ENCODE measurements at places on chromosomes 6 and 20.

DNA sequence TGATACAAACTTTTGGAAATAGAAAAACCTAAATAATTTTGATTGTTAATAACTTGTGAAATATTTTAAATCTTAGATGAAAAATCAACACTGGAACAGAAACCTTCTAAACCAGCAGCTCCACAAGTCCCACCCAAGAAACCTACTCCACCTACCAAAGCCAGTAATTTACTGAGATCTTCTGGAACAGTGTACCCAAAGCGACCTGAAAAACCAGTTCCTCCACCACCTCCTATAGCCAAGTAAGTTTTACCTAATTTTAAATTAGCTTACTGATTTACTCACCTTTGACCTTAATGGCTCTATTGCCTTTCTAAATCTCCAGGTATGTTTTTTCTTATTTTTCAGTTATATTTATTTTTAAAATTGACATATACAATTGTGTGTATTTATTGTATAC is 102.6 kb upstream of the ADGRF4 start:
- no peak for DNase-seq

DNA sequence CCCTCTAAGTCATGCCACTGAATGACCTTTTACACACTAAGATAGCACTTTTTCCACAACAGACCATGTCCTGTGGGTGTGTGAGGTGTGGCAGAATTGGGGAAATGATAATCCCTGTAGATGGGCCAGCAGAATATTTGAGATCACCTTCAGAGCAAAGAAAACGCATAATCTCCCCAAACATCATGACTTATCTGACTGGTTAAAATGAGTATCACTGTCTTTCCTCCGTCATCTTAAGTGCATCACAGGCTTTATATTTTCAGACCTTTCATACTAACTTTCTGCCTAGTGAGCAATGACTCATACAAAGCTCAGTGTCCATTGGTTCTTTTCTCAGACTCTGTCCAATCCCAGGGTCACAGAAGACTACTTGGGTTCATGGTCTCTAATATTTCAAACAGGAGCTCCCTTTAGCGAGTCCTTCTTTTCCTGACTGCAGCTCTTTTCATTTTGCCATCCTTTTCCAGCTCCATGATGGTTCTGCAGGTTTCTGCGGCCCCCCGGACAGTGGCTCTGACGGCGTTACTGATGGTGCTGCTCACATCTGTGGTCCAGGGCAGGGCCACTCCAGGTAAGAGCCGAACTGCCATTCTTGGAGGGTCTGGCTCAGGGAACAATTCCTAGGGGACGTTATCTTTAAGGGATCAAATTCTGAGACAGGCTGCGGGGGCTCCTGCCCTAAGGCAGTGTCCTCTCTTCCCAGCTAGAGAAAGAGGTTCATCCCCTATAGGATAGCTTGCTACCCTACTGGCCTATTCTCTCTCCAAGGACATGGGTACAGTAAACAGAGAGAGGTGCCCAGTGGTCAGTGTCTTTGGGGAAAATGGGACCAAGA is at the start of gene HLA-DPB1:
TSS of gene HLA-DPB1 (plus strand) at position 423 of the 838 bp plus-strand sequence. CDS start at position 475, 52 bp downstream.
- DNase-seq = peak; percentile 47

DNA sequence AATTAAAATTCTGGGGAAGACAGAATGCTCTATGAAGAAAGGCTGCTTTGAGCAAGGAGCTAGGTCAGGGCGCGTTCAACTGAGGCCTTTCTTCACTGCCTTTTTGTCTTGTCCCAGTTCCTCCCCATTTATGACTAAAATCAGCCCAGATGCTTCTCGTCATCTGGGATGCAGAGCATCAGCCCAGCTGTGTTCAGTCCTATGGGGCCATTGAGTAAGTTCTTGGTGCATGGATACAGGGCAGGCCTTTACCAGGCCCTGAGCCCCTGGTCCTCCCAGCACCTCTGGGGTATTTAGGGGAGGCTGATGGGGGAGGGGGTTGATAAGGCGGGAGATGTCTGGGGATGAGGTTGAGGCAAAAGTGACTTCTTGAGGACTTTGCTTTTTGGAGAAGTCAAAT is 55.7 kb downstream of the PTPN1 start:
- DNase-seq = no peak

DNA sequence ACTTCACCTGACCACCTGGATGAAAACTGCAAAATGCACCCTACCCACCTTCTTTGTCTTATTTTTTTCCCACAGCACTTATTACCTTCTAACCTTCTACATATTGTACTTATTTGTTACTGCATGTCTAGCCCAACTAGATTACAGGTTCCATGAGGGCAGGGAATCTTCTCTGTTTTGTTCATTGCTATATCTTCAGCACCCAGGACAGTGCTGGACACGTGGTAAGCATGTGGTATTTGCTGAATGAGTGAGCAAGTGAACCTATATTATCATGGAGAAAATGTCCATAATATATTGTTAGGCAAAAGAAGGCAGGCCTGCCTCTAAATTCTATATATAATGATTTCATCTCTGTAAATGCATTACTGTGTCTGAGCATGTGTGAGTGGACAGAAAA is 107.0 kb downstream of the TRERF1 start:
- no peak for DNase-seq

DNA sequence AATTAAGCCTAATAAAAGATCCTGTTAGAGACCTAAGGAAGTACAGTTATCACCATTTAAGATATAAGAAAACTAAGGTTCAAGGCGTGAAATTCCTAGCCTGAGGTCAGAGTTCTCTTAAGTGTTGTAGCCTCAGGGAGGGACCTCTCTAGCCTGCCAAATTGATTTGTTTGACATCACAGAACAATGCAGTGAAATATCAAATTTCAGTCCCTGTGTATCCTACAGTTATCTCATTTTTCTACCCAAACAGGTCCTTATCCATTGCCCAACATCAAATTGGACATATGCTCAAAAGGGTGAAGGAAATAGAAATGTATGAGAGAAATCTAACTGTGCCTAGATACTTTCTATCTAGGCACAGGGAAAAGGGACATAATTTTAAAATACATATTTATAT is 63.0 kb downstream of the NCOA7 start:
- DNase-seq = no peak

DNA sequence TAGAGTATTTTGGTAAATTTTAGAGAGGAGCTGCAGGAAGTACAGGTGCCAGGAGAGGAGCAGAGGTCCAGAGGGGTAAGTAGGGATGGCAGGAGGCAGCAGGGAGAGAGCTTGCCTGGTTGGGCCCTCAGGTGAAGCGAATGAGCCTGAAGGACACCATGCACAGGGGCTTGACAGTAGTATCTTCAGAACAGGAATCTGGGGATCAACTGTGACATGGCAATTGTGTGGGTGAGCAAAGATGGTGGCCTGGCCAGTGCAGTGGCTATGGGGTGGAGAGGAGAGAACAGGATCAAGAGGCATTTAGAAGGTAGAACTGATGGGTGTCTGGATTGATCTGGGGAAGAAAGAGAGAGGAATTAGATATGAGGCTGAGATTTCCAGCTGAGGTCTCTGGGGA is 68.7 kb upstream of the RNF24 start:
- DNase-seq = no peak

GRCh38 chr20:1094751-1095150 is 23.7 kb upstream of the PSMF1 start:
- no peak for DNase-seq

- peak; percentile 40 for DNase-seq
These were observed 12.1 kb downstream of the LGSN start for GRCh38 chr6:63307581-63308246.

GRCh38 chr6:54020334-54020733 is 90.9 kb upstream of the MLIP start:
- no peak for DNase-seq

DNA sequence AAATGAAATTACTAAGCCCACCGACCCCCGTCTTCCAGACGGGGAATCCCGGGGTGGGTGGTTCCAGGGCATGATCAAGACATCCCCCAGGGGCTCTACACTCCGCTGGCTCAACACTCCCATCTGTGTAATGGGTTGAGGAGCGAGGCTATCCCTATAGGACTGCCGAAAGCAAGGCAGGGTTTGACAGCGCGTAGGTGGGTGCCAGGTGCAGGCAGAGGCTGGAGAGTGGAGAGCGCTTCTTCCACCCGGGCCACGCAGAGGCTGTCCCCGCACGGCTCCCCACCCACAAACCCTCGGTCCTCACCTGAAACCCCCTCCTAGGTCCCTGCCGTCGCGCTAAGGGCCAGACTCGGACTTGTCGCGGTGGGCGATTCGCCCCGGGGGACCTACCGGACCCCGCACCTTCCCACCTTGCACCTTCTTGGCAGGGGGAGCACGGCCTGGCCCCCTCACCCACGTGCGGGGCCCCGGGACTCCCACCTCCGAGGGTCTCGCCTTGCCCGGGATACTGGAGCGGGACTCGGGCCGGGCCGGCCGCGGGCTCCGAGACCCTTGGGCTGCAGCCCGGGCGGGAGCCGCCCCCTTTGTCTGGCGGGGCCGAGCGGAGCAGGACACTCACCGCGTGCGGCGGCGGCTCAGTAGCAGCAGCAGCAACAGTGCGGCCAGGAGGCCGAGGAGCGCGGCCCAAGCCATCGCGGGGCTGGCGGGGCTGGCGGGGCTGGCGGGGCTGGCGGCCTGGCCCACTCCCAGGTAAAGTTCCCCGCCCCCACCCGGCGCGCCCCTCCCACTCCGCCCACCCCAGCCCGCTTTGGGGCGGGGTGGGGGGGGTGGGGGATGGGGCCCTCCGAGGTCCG is at the start of gene PTGIS:
TSS of gene PTGIS (minus strand) at position 717 of the 857 bp plus-strand sequence. CDS start at position 696, 21 bp downstream.
- DNase-seq = no peak

GRCh38 chr6:47237196-47237595 is 72.5 kb downstream of the TNFRSF21 start:
- no peak for DNase-seq

DNA sequence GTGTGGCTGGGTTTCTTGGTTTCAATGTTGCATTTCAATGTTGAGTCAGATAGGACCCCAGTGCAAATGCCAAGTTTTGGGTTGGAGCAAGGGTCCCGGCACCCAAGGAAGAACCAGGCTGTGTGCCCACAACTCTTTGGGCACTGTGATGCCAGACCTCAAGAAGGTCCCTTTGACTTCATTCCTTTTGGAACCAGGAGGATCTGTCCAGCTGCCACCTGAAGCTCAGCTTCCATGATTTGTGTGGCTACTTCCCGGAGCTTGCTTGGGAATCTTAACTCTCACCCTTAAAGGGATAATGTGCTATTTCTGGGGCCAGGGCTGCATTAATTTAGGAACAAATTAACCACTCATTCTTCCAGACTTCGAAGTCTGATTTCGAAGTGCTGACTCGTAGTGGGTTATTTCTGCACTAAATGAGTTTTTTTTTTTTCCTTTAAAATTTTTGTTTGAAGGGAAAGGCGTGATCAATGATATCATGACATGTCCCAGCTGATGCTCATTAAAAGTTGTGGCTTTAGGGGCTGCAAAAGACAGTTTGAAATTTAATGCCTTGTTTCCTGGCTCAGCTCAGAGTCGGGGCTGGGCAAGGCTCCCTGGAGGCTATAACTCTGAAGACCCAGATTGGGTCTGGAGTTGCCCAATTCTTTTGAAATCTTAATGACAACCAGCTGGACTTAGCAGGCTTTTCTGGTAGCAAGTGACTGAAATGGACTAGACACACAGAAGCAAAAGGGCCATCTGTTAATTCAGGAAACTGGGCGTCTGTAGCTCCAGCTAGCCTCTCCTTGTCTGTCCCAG is 24.0 kb upstream of the PHACTR3 start:
- DNase-seq = no peak

DNA sequence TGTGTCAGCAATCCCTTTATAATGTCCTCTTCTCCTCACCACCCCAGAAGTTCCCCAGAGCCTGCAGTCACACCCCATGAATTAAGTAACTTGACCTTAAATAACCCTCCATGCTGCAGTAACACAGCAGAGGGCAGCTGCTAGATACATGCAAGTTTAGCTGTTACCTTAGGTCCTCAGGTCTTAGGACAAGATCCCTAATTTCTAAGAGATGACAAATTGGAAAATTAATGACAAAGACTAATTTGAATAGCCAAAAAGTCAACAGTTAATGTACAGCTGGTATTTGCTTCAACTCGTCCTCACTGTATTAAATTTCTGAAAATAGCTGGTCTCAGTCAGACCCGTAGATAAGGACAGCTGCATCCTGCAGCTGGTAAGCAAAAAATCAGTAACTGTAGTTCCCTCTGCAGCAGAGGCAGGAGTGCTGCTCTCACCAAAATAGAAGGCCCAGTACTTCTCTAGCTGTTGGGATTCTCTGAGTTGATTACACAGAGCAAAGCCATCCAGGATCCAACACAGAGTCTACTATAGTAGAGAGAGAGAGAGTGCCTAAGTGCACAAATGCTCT is 62.4 kb downstream of the TNFRSF21 start:
- DNase-seq = no peak

DNA sequence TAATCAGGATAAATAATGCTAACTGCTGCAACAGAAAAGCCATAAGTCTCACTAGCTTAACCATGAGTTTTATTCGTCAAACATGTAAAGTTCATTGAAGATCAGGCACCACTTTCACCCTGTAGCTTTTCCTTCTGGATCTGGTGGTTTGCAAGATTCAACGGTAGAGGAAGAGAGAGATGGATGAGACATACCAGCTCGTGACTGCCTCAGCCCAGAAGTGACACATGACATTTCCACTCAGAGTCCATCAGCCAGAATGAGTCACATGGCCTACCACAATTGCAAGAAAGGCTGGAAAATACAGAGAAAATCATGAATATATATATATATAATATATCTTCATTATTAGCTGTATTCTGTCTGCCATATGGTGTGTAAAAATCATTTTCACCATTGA is 29.0 kb downstream of the SPTLC3 start:
- DNase-seq = no peak

DNA sequence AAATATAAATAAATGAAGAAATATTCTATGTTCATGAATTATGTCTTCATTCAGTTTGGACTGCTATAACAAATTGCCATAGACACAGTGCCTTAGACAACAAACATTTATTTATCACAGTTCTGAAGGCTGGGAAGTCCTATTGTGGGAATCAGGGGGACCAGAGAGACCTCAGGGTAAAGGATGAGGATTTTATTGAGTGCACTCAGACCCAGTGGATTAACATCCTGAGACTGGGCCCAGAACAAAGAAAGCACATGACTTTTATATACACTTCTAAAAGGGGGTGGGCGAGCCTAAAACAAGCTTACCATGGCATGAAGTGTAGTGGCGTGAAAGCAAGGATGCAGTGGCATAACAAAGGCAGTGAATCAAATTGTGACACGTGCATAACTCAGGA is 26.9 kb upstream of the CBLN4 start:
- peak; percentile 0 for DNase-seq

DNA sequence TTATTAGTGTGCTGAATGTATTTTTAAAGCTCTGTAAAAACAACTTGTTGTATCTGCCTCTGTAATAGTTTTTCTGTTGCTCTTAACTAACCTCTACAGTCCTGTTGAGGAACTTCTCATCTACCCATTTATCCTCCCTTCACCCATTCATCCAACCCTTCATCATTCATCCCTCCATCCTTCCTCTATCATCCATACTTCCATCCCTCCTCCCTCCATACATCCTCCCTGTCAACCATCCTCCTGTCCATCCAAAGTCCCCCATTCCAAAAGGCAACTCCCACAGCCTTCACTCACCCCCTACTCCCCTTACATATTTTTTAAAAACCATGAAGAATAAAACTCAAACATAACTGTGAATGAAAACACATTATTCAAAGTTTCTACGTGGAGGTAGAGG is 40.7 kb upstream of the SPDEF start:
- no peak for DNase-seq

- peak; percentile 59 for DNase-seq
These were observed 51.8 kb upstream of the SLCO4A1 start for GRCh38 chr20:62590309-62591121.

- DNase-seq = no peak
These were observed 39.1 kb upstream of the TBC1D22B start for GRCh38 chr6:37218511-37218910.

GRCh38 chr6:11224252-11224965 is 8.1 kb downstream of the NEDD9 start:
- peak; percentile 59 for DNase-seq

Measured in astrocyte of the spinal cord (primary cell).